ENCODE measurements at places on chromosomes 2 and 18. TPM values are rescaled to one million over a fixed set of nuclear protein-coding genes. Genes with fewer than 3 reads are reported as not detected.
A peak's percentile ranks its signal among the peaks of the same experiment; 100 is the strongest.

DNA sequence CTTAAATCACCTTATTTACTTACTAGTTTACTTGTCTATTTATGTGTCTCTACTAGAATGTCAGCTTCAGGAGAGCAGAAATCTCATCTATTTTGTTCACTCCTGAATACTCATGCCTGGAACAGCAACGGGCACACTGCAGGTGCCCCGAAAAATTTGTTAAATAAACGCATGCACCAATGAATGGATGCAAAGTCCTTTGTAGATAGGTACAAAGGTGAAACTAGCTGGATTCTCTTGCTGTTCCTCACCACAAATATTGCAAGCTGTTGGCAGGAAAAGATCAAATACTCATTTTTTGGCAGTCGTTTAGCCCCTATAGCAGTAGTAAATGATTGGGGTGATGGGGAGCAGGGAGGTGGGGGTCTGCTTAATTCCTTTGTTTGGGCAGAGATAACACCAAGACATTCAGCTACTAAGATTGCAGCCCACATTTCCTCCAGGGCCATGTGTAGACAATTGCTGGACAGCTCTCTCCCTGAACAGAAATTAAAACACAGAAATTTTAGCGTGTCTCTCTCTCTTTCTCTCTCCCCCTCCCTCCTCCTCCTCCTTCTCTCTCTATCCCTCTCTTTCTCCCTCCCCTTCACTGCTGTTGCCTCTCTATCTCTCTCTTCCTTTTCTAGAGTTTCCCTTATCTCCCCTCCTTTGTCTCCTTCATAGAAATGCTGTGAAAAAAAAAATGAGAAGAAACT is 5.4 kb downstream of the MARCHF4 start:
- DNase-seq = no peak
- H3K27ac ChIP-seq = no peak overlapping the region
- H3K27me3 ChIP-seq = peaks cover 33% of the 10 kb centered on the region
- H3K4me3 ChIP-seq = no peak overlapping the region

- no peak for DNase-seq
- no peak within 1 kb of the TSS for H3K27ac ChIP-seq
- H3K4me3 ChIP-seq = no peak within 1 kb of the TSS
- H3K36me3 ChIP-seq = no peaks in the 10 kb centered on the region
These were observed at the start of gene DPP10 for GRCh38 chr2:114442510-114442909. Gene DPP10 (plus strand): TSS chr2:114442641.

- no peak for DNase-seq
- no peak overlapping the region for H3K4me3 ChIP-seq
- H3K4me1 ChIP-seq = peaks cover 63% of the 10 kb centered on the region
- peak overlapping the region; percentile 88 for H3K27ac ChIP-seq
- H3K27me3 ChIP-seq = no peaks in the 10 kb centered on the region
These were observed 41.6 kb downstream of the ANKRD44 start for GRCh38 chr2:197268786-197269584.

Gene RIT2
- total RNA-seq = not detected

Gene SGPP2
- total RNA-seq = 4.0 TPM

Gene OSR1
- not detected for total RNA-seq

DNA sequence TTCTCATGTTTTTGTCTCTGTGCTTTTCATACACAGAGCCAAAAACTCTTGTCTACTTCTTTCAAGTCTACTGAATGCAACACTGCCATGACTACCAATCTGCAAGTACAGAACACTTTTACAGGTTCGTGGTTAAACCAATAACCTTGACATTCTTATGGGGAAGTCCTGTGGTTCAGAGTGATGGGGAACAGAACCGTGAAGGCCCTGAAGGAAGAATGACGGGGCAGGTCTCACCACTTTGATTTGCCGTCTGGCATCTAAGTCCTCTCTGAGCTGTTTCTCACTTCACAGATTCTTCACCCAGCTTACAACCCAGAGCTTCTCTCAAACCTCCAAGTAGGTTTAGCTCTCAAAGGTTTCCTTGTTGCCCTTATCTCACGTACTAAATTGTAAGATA is 117.5 kb upstream of the SNTG2 start:
- no peak overlapping the region for H3K27ac ChIP-seq
- H3K27me3 ChIP-seq = peaks cover 13% of the 10 kb centered on the region
- no peaks in the 10 kb centered on the region for H3K4me1 ChIP-seq

DNA sequence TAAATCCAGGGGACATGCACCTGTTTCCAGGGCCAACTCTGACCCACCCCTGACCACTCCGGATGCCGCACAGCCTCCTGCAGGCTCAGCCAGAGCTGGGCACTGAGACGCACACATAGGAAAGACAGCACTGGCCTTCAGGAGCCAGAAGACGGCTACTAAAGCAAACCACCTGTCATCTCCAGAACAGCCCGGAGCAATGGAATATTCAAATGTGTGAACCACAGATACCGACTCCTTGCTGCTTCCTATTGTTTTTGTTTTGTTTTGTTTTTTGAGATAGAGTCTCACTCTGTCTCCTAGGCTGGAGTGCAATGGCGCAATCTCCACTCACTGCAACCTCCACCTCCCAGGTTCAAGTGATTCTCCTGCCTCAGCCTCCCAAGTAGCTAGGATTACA is 94.0 kb downstream of the LAMA1 start:
- no peak overlapping the region for H3K27ac ChIP-seq
- no peaks in the 10 kb centered on the region for H3K4me1 ChIP-seq
- H3K27me3 ChIP-seq = no peaks in the 10 kb centered on the region
- DNase-seq = no peak
- H3K4me3 ChIP-seq = no peak overlapping the region
- no peaks in the 10 kb centered on the region for H3K36me3 ChIP-seq

- peaks cover 16% of the 10 kb centered on the region for H3K27me3 ChIP-seq
- H3K27ac ChIP-seq = peak overlapping the region; percentile 31
- DNase-seq = no peak
- H3K4me1 ChIP-seq = no peaks in the 10 kb centered on the region
- H3K36me3 ChIP-seq = no peaks in the 10 kb centered on the region
- no peak overlapping the region for H3K4me3 ChIP-seq
These were observed 3.4 kb downstream of the SGPP2 start for GRCh38 chr2:222427646-222428301.

- H3K36me3 ChIP-seq = no peaks in the 10 kb centered on the region
- H3K4me1 ChIP-seq = no peaks in the 10 kb centered on the region
- no peak overlapping the region for H3K4me3 ChIP-seq
- H3K27me3 ChIP-seq = peaks cover 5% of the 10 kb centered on the region
These were observed 29.9 kb downstream of the PPP1R1C start for GRCh38 chr2:182015334-182016109.

Gene GALR1
- total RNA-seq = not detected

DNA sequence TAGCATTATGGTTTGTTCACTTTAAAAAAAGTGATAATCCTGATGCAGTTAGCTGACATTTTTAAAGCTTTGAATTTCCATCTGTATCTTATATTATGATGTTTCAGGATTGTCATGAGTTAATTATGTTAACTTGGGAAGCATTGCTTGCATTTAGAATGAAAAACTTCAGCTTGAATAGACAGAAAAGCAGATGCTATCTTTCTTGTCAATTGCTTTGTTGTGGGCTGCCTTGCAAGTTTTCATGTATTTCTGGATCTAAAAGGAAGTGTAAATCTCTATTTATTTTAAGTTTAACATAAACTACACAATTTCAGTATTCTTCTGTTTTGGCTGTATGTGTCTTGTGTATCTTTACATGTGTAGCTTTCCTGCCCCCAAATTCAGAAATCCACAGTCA is 479.5 kb downstream of the ARHGAP15 start:
- no peak overlapping the region for H3K27ac ChIP-seq
- no peaks in the 10 kb centered on the region for H3K27me3 ChIP-seq

Gene PROC
- 0.20 TPM for total RNA-seq

Gene TMEM200C
- not detected for total RNA-seq

DNA sequence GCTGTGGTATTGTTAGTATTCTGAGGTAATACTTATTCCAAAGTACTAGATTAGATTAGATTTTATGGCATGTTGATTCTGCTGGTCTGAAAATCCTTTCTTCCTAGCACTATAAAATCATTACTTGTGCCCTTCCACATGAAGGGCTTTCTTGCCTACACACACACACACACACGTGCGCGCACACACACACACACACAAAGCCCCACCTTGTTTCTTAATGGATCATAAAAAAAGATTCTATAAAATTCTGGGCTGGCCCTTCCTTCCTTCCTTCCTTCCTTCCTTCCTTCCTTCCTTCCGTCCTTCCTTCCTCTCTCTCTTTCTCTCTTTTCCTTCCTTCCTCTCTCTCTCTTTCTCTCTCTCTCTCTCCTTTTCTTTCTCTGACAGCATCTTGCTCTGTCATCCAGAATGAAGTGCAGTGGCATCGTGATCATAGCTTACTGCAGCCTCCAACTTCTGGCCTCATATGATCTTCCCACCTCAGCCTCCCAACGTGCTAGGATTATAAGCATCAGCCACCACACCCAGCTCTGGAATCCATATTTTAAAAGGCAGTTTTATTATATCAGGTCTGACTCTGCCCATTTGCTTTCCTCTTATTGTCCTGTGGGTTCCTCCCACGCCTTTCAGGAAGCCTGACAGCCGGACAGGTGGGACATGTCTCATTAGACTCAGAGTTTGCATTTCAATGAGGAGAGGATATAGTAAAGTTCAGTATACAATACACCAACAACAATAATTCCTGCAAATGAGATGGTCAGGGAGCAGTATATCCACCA is 321.1 kb downstream of the PIK3C3 start:
- no peaks in the 10 kb centered on the region for H3K36me3 ChIP-seq
- H3K27ac ChIP-seq = no peak overlapping the region
- no peaks in the 10 kb centered on the region for H3K27me3 ChIP-seq
- DNase-seq = no peak
- H3K4me3 ChIP-seq = no peak overlapping the region

GRCh38 chr18:61209801-61210200 is 123.4 kb upstream of the CDH20 start:
- no peaks in the 10 kb centered on the region for H3K36me3 ChIP-seq
- no peaks in the 10 kb centered on the region for H3K4me1 ChIP-seq
- no peaks in the 10 kb centered on the region for H3K27me3 ChIP-seq
- no peak overlapping the region for H3K4me3 ChIP-seq
- no peak for DNase-seq

- no peak overlapping the region for H3K27ac ChIP-seq
- no peaks in the 10 kb centered on the region for H3K27me3 ChIP-seq
- DNase-seq = no peak
- no peaks in the 10 kb centered on the region for H3K36me3 ChIP-seq
- no peaks in the 10 kb centered on the region for H3K4me1 ChIP-seq
These were observed 79.9 kb upstream of the ARHGAP28 start for GRCh38 chr18:6649421-6650126.

- peaks cover 9% of the 10 kb centered on the region for H3K4me1 ChIP-seq
- no peak for DNase-seq
- no peak overlapping the region for H3K4me3 ChIP-seq
- H3K36me3 ChIP-seq = no peaks in the 10 kb centered on the region
These were observed 16.6 kb downstream of the HJURP start for GRCh38 chr2:233837694-233838229.

GRCh38 chr2:31275976-31276375 is 42.0 kb downstream of the EHD3 start:
- no peak overlapping the region for H3K4me3 ChIP-seq
- H3K36me3 ChIP-seq = no peaks in the 10 kb centered on the region
- H3K27ac ChIP-seq = no peak overlapping the region
- H3K4me1 ChIP-seq = no peaks in the 10 kb centered on the region
- no peak for DNase-seq
- H3K27me3 ChIP-seq = no peaks in the 10 kb centered on the region

DNA sequence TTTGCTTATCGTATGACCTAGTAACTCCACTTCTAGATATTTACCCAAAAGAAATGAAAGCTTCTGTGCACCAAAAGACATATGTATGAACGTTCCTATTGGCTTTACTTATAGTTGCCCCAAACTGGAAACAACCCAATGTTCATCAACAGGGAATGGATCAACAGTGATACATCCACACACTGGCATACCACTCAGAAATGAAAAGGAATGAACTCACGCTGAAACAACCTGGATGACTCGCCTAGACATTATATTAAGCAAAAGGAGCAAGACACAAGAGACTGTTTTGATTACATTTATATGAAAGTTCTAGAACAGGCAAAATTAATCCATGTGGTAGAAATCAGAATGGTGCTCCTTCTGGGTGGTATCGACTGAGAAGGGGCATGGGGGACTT is 18.9 kb downstream of the ADRA2B start:
- H3K36me3 ChIP-seq = no peaks in the 10 kb centered on the region
- H3K27me3 ChIP-seq = peaks cover 10% of the 10 kb centered on the region

- H3K4me1 ChIP-seq = no peaks in the 10 kb centered on the region
- no peaks in the 10 kb centered on the region for H3K36me3 ChIP-seq
- H3K27ac ChIP-seq = no peak overlapping the region
- no peak overlapping the region for H3K4me3 ChIP-seq
- no peak for DNase-seq
These were observed 1132.8 kb downstream of the LRP1B start for GRCh38 chr2:140998017-140998416.

DNA sequence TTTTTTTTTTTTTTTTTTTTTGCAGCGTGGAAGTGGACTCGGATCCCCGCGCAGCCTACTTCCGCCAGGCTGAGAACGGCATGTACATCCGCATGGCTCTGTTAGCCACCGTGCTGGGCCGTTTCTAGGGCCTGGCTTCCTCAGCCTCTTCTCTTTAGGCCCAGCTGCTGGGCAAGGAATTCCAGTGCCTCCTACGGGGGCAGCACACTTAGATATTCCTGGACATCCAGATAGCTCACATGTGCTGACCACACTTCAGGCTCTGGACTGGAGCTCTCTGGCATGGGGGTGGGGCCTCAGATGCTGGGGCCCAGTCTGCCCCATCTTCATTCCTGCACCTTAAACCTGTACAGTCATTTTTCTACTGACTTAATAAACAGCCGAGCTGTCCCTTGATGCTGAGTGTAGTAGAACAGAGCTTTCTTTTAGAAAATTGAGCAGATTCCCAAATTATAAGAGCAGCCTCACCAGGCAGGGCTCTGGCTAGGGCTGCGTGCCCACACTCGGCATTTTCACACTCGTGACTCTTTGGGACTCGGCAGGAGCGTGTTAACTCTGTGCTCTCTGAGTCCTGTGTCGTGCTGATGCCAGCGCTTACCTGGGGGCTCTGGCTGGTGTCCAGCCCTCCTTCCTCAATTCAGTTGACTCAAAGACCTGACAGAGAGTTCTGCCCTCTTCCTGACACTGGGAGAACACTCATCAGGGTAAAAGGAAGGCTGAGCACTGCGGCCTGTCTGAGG is 19.3 kb downstream of the SLC30A3 start:
- no peak for DNase-seq
- H3K27me3 ChIP-seq = no peaks in the 10 kb centered on the region
- no peak overlapping the region for H3K4me3 ChIP-seq
- no peak overlapping the region for H3K27ac ChIP-seq
- peaks cover 38% of the 10 kb centered on the region for H3K36me3 ChIP-seq

DNA sequence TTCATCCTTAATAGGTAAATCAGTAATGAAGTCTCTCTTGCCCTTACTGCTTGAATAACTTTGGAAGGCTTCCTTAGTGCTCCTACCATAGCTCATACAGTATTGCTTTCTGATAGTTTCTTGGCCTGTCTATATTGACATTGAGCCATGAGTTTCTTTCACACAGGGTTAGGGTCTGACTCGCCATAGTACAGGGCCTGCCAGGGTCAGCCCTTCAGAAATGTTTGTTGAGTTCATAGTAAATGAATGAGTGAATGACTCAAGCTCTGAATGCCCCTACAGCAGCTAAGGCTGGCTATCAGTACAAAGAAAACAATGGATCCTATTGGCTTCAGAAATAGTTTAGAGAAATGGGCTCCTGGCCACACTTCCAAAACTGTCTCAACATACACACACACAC is 65.0 kb upstream of the LRATD1 start:
- no peak overlapping the region for H3K4me3 ChIP-seq
- no peaks in the 10 kb centered on the region for H3K36me3 ChIP-seq
- H3K27me3 ChIP-seq = no peaks in the 10 kb centered on the region
- no peak for DNase-seq
- no peak overlapping the region for H3K27ac ChIP-seq

Gene TOGARAM2
- total RNA-seq = 1.7 TPM

GRCh38 chr2:152657043-152657442 is 60.2 kb downstream of the PRPF40A start:
- no peaks in the 10 kb centered on the region for H3K27me3 ChIP-seq
- peaks cover 56% of the 10 kb centered on the region for H3K36me3 ChIP-seq
- H3K27ac ChIP-seq = no peak overlapping the region
